ENCODE measurements at places on chromosomes 1 and 21. TPM values are rescaled to one million over a fixed set of nuclear protein-coding genes. Genes with fewer than 3 reads are reported as not detected.

LIX1L gene
- total RNA-seq: 30.9 TPM

CRYBG2 gene
- total RNA-seq: 2.1 TPM

FNDC10 gene
- 7.7 TPM for total RNA-seq

ACKR1 gene
- 30.4 TPM for total RNA-seq

SYNC gene
- 14.5 TPM for total RNA-seq

OLFML2B gene
- 19.1 TPM for total RNA-seq

ATAD3A gene
- total RNA-seq: 14.1 TPM

AGTRAP gene
- 64.5 TPM for total RNA-seq

IL6R gene
- total RNA-seq: 48.5 TPM

OR10Z1 gene
- not detected for total RNA-seq

PDPN gene
- 33.3 TPM for total RNA-seq

TRIM58 gene
- 4.0 TPM for total RNA-seq

CD53 gene
- total RNA-seq: 228 TPM

PTGS2 gene
- 15.5 TPM for total RNA-seq

ANKRD65 gene
- 22.3 TPM for total RNA-seq

PLPP3 gene
- total RNA-seq: 106 TPM

FOXD3 gene
- total RNA-seq: not detected

LEMD1 gene
- total RNA-seq: not detected

OR2G6 gene
- total RNA-seq: not detected

TM2D1 gene
- 47.8 TPM for total RNA-seq

PIP5K1A gene
- total RNA-seq: 47.9 TPM

RPTN gene
- total RNA-seq: not detected
